ENCODE measurements at places on chromosomes 6 and 20. TPM values are rescaled to one million over a fixed set of nuclear protein-coding genes. Genes with fewer than 3 reads are reported as not detected.

- DNase-seq: no peak
These were observed 26.4 kb downstream of the ARMC2 start for GRCh38 chr6:108874470-108875160.

ERGIC3 gene
- 178 TPM for total RNA-seq

MUC22 gene
- total RNA-seq: not detected

SLC13A3 gene
- total RNA-seq: 0.11 TPM

All from Daoy (cell line).